ENCODE measurements at places on chromosomes 12 and 14. TPM values are rescaled to one million over a fixed set of nuclear protein-coding genes. Genes with fewer than 3 reads are reported as not detected.

GRCh38 chr12:108465417-108465816, 49.7 kb upstream of the FICD start:
- no peak for DNase-seq

GRCh38 chr12:89787763-89788162, 79.1 kb upstream of the ATP2B1 start:
- no peak for DNase-seq

- no peak for DNase-seq
Observed at GRCh38 chr12:79006306-79006705, 141.7 kb downstream of the SYT1 start.

Gene HOXC9
- not detected for total RNA-seq

Measured in dorsolateral prefrontal cortex (tissue), 122 donors.